ENCODE measurements at places on chromosomes 5 and 9. TPM values are rescaled to one million over a fixed set of nuclear protein-coding genes. Genes with fewer than 3 reads are reported as not detected.
A peak's percentile ranks its signal among the peaks of the same experiment; 100 is the strongest.

Gene QRFP
- not detected for total RNA-seq

Gene NUTM2F
- not detected for total RNA-seq

Gene HMHB1
- not detected for total RNA-seq

- H3K4me1 ChIP-seq: no peaks in the 10 kb centered on the region
- H3K36me3 ChIP-seq: no peaks in the 10 kb centered on the region
- DNase-seq: no peak
- no peaks in the 10 kb centered on the region for H3K27me3 ChIP-seq
Observed at GRCh38 chr5:128253161-128253560, 169.6 kb downstream of the SLC12A2 start.

DNA sequence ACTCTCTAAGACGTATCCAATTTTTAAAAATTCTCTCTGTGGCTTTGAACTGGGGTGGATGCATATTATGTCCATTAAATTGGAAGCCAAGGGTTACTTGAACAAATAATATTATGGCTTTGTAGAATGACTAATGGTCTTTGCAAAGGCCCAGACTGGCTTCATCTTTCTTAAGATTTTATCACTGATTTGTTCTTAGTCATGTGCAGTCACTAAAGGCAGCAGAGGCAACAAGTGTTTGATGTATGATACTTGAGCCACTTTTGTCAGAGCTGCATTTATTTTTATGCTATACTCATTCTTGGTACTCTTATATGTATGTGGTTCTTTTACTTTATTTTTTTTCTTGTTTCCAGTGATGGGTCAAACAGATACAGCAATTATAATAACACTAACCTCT lies 152.2 kb downstream of the NR2F1-AS1 start:
- H3K27me3 ChIP-seq: no peaks in the 10 kb centered on the region
- no peak overlapping the region for H3K27ac ChIP-seq
- no peaks in the 10 kb centered on the region for H3K36me3 ChIP-seq
- no peak for DNase-seq
- H3K4me3 ChIP-seq: no peak overlapping the region

DNA sequence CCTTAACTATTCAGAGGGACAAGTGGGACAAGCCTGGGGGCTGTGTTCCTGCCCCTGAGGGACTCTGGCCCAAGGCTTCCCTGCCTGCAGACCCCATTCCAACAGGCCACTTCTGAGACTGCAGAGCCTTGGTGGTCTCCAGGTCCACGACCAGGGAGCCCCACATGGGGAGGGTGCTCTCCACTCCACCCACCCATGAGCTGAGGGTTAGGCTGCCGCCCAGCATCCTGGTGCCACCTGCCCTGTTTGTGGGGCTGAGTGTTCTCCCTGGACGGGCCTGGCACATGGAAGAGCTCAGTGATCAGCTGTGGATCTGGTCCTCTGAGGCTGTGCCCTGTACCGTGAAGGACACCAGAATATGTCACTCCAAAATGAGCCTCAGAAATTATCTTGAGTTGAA lies 2.5 kb upstream of the ABO start:
- H3K4me3 ChIP-seq: no peak overlapping the region
- no peak overlapping the region for H3K27ac ChIP-seq
- H3K4me1 ChIP-seq: no peaks in the 10 kb centered on the region
- no peaks in the 10 kb centered on the region for H3K36me3 ChIP-seq
- no peak for DNase-seq

GRCh38 chr9:87587356-87587745 lies 89.7 kb downstream of the DAPK1 start:
- H3K27me3 ChIP-seq: no peaks in the 10 kb centered on the region
- no peak for DNase-seq

- peaks cover 12% of the 10 kb centered on the region for H3K4me1 ChIP-seq
- H3K27ac ChIP-seq: no peak overlapping the region
- H3K36me3 ChIP-seq: peaks cover 11% of the 10 kb centered on the region
- no peak for DNase-seq
- no peaks in the 10 kb centered on the region for H3K27me3 ChIP-seq
- no peak overlapping the region for H3K4me3 ChIP-seq
Observed at GRCh38 chr9:111645806-111646205, 14.7 kb downstream of the DNAJC25 start.

DNA sequence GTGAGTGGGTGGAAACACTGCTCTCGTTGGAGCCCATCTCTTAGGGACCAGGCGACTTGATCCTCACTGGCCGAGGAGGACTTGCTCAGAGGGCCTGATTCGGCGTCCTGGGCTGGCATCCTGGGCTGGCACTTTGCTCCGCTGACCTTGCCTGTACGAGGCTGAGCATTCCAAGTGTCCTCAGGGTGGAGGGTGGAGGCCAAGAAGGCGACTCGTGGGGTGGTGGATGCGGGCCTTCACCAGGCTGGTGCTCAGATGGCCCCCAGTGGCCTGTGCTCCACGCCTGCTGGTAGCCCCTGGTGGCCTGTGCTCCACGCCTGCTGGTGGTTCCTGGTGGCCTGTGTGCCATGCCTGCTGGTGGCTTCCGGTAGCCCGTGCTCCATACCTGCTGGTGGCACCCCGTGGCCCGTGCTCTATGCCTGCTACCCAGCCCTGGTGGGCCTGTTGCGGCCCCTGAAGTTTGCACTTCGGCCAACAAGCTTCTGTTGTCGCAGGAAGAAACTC lies 42.9 kb downstream of the PHF2 start:
- H3K27me3 ChIP-seq: no peaks in the 10 kb centered on the region
- DNase-seq: peak; percentile 30
- no peaks in the 10 kb centered on the region for H3K36me3 ChIP-seq

- no peak overlapping the region for H3K4me3 ChIP-seq
- peaks cover 19% of the 10 kb centered on the region for H3K4me1 ChIP-seq
- DNase-seq: no peak
- H3K27ac ChIP-seq: no peak overlapping the region
Observed at GRCh38 chr9:105204416-105204815, 40.0 kb upstream of the SLC44A1 start.

Measured in liver (tissue), 10 donors.